ENCODE measurements at places on chromosomes 1 and 21.

GRCh38 chr1:14648896-14649855, 50.7 kb downstream of the KAZN start:
- no peak for DNase-seq

GRCh38 chr1:110875216-110875731, 2.3 kb downstream of the CD53 start:
- peak; percentile 63 for DNase-seq

DNA sequence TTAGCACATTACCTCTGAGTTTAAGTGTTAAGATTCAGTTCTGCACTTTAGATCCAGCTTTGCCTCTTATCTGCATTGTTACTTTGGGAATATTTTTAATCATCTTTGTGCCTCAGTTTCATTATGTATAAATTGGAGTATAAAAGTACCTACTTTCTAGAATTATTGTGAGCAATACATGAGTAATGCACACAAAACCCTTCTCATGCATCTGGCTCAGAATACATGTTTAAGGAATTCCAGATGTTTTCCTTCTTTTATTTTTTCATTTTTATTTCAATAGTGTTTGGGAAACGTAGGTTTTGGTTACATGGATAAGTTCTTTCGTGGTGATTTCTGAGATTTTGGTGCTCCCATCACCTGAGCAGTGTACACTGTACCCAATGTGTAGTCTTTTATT, 14.2 kb downstream of the C8A start:
- DNase-seq, result no peak

- DNase-seq, result no peak
Observed at GRCh38 chr21:35350965-35351364, 301.9 kb upstream of the RUNX1 start.

DNA sequence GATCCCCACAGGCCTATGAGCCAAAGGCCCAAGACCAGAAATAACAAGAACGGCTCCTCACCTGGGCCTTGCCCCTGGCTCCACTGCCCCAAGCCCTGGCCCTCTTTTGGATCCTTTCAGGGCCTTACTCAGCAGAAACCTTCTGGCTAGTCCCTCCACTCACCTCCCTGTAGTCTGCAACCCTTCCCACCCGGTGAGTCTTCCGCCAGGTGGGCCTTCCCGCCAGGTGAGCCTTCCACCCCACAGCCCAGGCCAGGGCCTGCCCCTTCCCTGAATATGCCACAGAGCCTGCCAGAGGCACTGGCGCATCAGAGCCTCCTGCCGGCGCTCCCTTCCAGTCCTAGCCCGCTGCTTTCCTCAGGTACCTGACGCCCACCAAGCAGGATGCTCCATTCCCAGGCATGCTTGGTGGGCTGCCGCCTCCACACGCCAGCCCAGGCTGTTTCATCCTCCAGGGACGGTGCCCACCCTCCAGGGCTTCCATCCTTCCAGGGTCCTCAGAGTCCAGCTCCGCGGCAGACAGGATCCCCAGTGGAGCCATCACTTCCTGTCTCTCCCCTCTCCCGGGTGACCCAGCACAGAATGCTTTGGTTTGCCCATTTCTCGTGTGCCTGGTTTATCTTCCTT, 20.9 kb downstream of the LHX4 start:
- DNase-seq, result no peak

GRCh38 chr1:66237042-66237441, 296.9 kb upstream of the SGIP1 start:
- no peak for DNase-seq

DNA sequence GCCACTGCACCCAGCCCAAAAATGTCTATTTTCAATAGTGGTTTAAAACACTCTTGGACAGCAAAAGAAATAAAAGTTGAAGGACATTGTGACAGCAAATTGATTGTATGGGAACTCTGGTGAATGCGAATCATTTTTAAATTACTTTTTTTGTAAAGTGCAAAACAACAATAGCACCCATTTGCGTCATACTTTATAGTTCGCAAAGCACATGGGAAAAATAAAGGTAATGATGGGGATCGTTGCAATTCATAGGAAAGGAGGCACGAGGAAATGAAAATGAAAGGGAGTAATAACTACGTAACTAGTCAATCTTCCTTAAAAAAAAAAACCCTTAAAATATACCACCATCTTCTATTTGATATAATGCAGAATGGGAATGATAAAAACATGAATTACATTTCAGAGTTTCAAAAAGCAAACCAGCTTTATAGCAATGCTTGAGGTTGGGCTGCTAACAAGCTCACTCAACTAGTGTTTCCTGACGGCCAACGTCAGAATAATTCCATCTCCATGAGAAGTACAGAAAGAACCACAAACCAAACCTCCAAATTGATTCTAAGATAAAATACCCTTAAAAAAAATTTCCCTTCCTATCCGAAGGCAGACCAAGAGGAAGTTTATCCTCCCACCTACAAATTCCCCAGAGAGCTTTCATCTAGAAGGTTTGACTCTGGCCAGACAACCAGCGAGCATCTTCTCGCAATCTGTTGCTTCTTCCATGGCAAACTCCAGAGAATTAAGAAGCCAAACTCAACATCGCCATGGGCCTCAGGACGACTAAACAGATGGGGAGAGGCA, at the start of gene EDARADD:
Gene EDARADD, plus strand, starts transcription at position 606 of the 801 bp plus-strand sequence. Its CDS starts 159 bp downstream, at position 765.
- DNase-seq, result no peak

DNA sequence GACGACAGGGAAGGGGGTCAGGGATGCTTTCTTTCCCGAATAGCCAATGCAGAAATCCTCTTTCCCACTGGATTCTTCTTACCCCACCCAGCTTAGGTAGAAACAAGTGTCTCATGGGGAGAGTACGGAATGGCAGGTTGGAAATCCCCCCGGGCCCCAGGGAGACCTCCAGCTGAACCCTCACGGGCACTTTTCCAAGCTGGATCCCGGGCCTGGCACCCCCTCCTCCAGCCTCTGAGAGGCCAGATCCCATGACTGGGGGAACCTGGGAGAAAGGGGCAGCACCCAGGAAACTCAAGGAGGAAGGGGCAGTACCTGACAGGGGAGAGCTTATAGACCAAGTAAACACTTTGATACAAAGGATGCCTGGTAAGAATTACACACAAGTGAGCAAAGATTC, 1.3 kb downstream of the PKP1 start:
- no peak for DNase-seq

DNA sequence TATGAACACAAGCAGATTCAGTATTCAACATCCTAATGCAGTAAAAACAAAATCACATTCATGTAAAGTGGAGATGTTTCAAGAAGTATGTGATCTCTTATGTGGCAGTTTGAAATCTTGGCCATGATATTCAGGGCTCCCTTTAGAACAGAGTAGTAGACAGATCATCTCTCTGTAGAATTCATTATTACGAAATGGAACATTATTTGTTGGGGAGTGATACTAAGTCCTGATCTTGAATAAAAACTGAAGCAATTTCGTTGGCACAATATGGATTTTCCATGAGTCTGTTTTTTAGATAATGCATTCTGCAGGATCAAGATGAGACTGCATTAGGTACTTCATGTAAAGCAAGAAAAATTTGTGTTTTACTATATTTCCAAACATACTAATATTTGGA, 264.4 kb upstream of the NRIP1 start:
- DNase-seq, result no peak

DNA sequence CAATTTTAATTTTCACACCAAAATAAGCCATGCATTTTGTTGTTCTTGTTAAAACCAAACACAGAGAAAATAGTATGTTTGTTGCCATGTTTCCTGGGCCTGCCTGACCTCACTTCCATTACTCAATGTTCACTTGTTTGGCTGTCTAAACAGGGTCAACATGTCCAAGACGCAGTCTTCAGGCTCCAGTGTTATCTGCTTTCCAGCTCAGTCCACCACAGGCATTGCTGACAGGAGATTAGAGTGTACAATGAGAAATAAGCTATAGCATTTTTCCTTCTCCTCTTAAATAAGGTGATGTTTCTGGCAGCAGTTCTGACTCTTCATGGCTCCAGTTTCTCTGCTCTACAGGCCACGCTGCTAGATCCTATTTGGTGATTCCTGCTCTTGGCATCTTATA, 1030.5 kb downstream of the KCNT2 start:
- no peak for DNase-seq

- DNase-seq, result no peak
Observed at GRCh38 chr1:200319148-200319547, 90.7 kb downstream of the ZNF281 start.

GRCh38 chr1:237791592-237791991, 99.1 kb downstream of the ZP4 start:
- no peak for DNase-seq

- no peak for DNase-seq
Observed at GRCh38 chr1:183248989-183249691, 63.1 kb downstream of the LAMC2 start.

DNA sequence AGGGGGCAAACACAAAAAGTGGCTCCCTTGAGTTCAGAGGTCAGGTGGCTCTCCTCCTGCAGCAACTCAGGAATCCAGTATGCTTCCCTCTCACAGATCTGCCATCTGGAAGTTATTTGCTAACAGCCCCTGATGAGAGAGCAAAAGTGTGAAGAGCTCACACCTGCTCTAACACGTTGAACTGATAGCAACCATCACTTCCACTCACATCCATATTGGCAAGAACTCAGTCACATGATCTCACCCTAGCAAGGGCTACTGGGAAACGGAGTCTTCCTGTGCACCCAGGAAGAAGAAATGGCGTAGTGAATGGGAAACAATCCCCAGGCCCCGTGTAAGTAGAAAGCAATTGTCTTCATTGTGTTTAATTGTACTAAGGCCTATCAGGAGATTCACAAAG, 20.7 kb upstream of the SLC45A1 start:
- DNase-seq, result no peak
